Fibroblast of mammary gland (primary cell): ENCODE measurements at places on chromosomes 7 and 10.

DNA sequence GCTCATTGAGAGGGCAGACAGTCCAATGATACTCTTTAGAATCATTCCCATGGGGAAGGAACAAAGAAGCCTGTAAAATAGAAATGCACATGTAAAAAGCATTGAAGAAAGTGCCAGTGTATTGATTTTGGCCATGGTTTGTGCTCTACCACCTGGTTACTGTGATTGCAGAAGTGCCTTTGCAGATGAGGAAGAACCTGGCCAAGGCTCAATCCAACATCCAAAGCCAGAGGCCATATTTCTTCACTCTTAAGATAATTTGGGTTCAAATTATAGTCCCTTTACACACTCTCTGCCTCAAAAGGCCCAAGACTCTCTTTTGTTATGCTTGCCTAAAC lies 122.1 kb downstream of the EGFR start:
- no peak for DNase-seq

DNA sequence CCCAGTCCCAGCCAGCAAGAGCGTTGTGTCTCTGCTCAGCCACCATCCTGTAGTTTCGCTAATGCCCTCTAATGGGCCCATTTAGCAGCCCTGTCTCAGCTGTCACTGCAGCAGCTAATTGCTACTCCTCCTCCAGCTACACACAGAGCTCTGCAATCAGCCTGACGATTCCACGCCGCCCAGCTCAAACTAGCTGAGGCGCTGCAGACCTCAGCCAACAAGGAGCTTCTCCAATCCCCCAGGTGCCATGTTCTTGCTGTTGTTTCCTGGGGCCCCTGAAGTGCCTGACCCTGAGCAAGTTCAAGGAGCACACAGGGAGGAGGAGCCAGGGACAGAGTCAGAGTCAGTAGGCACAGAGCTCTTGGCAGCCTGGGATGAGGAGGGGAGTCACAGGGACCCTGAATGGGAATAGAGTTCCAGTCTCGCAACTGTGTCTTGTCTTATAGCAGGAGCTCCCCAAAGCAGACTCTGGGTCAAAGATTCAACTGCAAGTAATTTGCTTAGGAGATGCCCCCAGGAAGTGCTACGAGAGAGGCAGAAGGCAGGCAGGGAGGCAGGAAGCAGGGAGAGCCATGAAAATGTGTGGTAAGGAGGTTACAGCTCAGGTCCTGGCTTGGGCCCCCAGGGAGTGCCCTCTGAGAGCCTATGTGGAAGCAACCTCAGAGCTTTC lies 135.8 kb upstream of the UNC5B start:
- DNase-seq = no peak

DNA sequence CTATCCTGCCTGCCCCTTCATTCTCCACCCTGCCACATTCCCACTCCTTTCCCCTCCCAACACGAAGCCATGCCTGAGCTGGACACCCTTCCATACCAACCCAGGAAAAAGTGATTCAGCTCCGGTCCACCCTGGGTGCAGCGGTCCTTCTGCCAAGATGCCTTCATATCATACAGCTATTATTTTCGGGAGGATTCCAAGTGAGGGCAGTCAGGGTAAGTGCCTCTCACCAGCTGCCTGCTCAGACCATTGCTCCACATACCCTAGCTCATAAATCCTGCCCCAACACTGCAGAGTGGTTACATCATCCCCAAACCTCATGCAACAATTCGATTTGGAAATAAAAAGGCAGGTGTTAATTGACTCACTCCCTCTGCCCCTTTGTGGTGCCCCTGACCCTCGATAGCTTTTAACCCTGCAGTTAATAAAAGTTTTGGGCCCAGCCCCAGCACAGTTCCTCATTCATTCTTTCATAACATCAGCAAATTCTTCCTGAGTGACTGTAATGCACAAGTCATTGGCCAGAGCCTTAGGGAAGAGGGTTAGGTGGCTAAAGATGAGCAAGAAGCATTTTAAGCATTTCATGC lies 42.6 kb downstream of the ZNF503 start:
- peak; percentile 83 for DNase-seq

- no peak for DNase-seq
These were observed 128.0 kb downstream of the ELAPOR2 start for GRCh38 chr7:86931439-86931838.

GRCh38 chr10:119368991-119369869 lies 161.9 kb downstream of the GRK5 start:
- DNase-seq = no peak

DNA sequence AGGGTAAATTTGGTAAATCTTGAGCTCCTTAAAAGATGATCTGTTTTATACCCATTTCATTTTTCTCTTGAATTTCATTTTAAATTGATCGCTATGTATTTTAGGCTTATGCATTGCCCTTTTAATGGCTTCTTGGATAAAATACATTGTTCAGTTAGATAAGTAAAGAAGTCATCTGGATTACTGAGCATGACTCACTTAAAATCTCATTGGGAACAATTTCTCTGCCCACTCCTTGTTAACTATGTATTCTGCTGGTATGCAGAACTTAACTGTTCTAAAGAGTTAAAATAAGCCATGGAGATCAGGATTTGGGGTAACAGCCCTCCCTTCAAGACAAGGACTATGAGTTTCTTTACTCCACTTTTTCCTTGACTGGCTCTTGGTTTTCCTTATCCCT lies 134.2 kb downstream of the SND1 start:
- DNase-seq = peak; percentile 51

GRCh38 chr10:21907436-21907835 lies 96.1 kb downstream of the DNAJC1 start:
- DNase-seq = no peak

- DNase-seq = peak; percentile 70
These were observed 203.6 kb downstream of the ZNF365 start for GRCh38 chr10:62577666-62578291.
